Stimulated activated CD4-positive, alpha-beta T cell treated with anti-CD3 and anti-CD28 coated beads, Interleukin-12 subunit alpha, Interleukin-12 subunit beta, amount 100 ng/mL, for 4 hours (primary cell): ENCODE measurements at places on chromosomes 7 and 10.

GRCh38 chr7:98613601-98614425 is 3.3 kb upstream of the NPTX2 start:
- no peak for DNase-seq

GRCh38 chr7:30970594-30971094 is 6.9 kb downstream of the GHRHR start:
- no peak for DNase-seq

DNA sequence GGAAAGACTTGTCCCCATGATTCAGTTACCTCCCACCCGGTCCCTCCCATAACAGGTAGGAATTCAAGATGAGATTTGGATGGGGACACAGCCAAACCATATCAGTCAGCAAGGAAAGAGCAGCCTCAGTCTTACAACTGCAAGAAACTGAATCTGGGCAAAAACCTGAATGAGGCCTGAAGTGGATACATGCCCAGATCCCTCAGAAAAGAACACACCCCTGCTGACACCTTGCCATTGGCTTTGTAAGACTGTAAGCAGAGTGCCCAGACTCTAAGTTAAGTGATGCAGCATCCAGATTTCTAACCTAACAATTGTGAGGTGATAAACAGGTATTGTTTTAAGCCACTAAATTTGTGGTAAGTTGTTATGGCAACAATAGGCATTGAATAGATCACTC is 670.8 kb downstream of the SORCS1 start:
- DNase-seq = no peak

- DNase-seq = no peak
These were observed 50.3 kb upstream of the SDK1 start for GRCh38 chr7:3250725-3251124.

GRCh38 chr7:88826222-88826621 is 30.7 kb upstream of the TEX47 start:
- no peak for DNase-seq

- no peak for DNase-seq
These were observed 3.5 kb upstream of the ARL4A start for GRCh38 chr7:12683678-12684585.

- DNase-seq = no peak
These were observed 25.9 kb downstream of the TRDMT1 start for GRCh38 chr10:17175551-17175950.

DNA sequence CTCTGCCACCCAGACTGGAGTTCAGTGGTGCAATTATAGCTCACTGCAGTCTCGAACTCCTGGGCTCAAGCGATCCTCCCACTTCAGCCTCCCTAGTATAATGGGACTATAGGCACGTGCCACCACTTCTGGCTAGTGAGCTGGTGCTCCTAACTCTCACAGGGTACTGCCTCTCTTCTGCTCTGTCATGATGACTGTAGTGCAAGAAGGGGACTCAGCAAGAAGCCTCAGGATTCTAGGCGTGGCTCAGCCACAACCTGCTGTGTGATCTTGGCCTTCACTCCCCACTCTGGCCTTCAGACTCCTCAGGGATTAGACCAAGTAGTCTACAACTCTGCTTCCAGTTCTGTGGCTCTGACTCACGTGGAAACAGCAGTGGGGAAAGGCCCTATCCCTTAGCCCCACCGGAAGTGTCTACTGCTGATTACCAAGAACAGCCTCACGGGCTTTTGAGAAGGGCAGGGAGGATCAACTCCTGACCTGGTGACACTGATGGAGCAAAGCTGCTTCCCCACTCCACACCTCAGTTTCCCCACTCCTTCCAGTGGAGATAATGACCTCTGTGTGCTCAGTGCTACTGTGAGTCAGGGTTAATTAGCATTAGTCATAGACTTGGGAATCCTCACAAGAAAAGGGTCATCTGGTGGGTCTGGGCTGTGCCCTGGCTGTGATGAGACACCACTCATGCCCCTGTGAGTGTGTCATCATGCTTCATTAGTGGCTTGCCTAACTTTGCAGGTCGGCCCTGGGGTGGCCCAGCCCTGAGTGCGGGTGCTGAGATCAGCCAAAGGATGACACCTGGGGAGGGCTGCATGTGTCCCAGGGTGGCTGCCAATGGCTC is 41.1 kb downstream of the ZC3HC1 start:
- DNase-seq = no peak

DNA sequence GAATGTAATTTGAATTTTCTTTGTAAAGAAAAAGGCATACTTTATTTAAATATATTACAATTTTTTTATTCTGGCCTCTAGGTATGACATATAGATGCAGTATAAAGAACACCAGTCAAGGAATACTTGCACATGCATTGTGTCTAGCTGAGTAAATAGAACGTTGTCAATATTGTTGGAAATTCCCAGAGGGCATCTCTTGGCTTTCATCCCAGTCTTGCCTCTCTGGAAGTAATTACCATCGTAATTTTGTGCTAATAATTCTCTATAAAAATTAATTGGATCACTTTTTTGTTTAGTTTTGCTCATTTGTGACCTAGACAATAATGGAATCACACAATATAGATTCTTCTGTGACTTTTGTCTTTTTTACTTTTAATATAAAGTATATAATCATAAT is 1052.3 kb upstream of the CELF2 start:
- no peak for DNase-seq

- DNase-seq = no peak
These were observed 377.6 kb downstream of the PHTF2 start for GRCh38 chr7:78176171-78176570.

DNA sequence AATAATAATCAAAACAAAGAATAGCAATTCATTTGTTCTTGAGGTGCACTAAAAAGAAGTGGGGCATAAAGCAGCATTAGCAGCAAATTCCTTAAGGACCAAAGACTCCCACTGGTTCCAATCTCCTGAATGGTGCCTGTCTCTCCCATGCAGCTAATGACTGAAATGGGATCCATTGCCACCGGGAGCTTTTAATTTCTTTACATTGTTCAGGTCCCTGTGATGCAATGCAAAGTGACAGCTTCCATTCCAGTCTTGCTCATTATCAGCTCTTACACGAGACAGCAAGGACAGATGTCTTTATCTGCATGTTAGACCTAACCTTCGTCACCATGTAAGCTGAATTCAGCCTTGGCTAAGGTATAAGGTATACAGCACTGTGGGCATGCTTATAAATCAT is 148.1 kb downstream of the POU6F2 start:
- DNase-seq = no peak

DNA sequence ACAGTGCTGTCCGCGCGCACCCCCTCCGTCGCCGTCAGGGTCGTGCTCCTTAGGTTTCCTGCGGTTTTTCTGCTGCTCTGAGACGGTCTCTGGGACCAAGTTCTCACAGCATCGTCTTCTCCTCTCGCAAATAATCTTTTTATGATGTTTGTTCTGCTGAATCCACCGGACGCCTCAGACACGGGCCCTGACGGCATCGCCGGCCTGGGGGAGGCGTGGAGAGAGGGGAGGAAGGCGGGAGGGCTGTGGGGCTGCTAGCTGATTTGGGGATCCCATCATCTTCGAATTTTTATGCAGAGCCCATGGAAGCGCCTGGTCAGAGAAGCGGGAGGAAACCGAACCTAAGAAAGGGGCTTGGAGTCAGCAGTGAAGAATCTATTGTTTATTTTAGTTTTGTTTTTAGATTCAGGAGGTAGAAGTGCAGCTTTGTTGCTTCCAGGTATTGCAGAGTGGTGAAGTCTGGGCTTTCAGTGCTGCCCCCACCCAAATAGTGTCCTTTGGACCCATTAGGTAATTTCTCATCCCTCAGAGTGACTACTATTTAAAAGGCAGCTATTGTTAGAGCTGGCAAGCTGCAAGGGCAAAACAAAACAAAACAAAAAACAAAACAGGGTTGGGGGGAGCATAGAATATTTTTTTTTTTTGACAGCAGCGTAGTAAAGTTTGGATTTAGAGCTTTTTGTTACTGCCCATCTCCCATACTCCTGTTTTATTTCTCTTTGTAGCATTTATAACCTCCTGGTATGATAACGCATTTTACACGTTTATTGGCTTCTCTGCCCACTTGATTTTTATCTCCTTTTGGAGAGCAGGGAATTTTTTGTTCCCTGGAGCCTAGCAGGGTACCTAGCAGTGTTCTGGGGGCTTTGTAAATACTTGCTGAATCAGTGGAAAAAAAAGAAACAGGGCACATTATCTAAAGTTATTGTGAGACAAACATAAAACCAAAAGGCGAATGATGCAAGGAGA is 92.6 kb downstream of the SPAG6 start:
- DNase-seq = no peak

- DNase-seq = no peak
These were observed 46.8 kb downstream of the IKZF1 start for GRCh38 chr7:50351267-50351666.
